NCI-H524 treated with DMSO at 0.1 percent for 48 hours (cell line): ENCODE measurements at places on chromosomes 16 and 17.

DNA sequence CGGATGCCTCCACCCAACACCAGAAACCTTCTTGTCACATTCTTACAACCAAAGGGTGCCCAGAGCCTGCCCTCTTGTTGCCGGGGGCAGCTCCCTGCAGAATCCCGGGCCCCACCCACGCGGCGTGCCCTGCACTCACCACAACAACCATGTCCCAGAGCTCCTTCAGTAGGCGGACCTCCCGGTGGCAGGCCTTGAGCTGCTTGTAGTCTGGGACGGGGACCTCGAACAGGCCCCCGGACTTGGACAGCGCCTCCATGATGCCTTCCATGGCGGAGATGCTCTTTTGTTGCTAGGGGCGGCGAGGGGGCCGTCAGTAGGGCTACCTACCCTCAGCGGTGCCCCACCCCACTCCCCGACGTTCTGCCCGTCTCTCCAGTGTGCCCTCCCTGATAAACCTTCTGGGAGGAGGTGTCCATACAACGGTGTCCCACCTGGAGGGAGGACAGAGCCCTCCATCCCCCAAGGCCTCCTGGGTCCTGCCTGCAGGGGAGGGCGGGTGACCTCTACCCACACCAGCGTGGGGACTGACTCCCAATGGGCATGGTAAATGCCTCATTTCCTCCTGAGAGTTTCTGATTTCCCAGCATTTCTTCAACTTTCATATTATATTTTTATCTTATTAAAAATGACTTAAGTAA lies 52.2 kb downstream of the DNAH17 start:
- DNase-seq, result no peak

- peak; percentile 84 for DNase-seq
Observed at GRCh38 chr17:63827002-63827800, at the start of the genes FTSJ3 and PSMC5. TSS of gene FTSJ3 (minus strand) at chr17:63827663. CDS start at chr17:63826902, 761 bp downstream. TSS of gene PSMC5 (plus strand) at chr17:63827431. CDS start at chr17:63827491, 60 bp downstream.

DNA sequence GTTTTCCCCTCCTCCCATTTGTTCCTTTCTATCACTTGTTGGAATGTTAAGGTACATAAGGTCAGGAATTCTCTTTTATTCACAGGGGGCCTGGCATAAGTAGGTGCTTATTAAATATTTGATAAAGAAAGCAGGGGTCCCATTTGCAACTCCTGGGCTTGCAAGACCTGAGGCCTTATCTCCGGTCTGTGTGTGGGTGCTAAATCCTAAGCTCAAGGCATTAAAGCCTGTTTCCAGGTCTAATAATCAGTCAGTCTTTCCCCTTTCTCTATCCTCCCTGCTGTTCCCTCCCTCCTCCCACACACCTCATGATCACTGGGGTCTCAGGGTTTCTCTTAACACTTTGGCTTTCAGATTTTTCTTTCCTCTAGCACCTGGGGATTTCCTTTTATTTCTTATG lies 17.1 kb downstream of the NTN1 start:
- DNase-seq, result no peak

- DNase-seq, result no peak
Observed at GRCh38 chr16:57536306-57537193, at the start of gene CCDC102A. TSS of gene CCDC102A (minus strand) at chr16:57536571. CDS start at chr16:57529177, 7,394 bp downstream.

GRCh38 chr17:43890240-43890639 lies 17.1 kb downstream of the MPP2 start:
- DNase-seq, result no peak

- DNase-seq, result peak; percentile 33
Observed at GRCh38 chr17:39617446-39618245, 9.1 kb upstream of the PPP1R1B start.

- no peak for DNase-seq
Observed at GRCh38 chr16:70725912-70726828, 40.3 kb upstream of the MTSS2 start.

DNA sequence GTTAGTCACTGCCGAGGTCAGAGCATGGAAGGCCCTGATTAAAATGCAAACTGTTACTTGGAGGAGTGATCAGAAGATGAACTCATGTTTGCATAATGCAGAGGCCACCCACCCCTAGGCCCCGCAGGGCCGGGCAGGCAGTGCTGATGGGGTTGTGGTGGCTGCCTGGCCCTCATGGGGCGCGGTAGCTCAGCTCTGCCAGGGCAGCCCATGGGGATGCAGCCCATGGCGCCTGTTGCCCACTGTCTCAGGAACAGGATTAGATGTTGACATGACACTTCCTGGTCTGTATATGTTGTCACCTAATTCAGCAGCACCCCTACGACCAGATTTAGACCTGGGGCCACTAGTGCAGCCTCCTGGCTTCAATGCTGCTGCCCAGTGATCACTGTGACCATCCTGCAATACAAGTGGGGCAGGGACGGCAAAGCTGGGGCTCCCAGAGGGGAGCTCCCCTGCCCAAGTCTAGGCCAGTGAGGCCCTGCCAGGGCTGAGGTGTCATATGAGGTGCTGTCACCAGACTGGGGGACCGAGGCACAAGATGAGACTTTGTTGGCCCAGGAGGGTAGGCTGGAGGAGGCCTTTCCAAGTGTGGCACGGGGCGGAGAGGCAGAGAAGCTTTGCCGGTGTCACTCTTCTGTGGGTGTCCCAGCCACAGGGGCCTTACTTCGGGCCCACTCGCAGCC lies 49.1 kb downstream of the RAI1 start:
- DNase-seq, result no peak

GRCh38 chr16:17166095-17166494 lies 304.7 kb downstream of the XYLT1 start:
- no peak for DNase-seq

DNA sequence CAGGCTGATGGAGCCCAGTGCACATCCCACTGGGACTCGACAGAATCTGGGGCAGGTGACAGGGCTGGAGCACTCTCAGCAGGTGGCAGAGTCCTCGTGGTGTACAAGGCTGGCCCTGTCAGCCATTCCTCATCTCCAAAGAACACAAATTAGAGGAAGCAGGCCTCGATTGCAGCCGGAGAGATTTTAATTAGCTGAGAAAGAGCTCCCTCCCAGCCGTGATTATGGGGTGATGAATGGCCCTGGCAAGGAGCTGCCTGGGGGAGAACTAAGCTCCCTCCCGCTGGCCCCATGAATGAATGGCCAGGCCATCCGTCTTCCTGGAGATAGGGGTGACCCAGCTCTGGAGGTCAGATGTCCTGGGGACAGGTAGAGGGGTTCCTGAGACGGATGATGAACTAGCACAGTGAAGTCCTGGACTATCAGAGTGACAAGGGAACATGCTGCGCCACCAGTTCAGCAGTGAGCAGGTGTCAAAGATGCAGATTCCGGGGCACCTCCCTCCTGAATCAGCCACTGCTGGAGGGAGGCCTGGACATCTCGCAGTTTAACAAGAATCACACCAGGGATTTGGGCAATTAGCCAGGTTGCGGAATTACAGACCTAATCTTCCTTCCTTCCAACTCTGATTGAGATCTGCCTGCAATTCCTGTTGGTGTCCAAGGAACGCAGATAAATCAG lies 35.5 kb downstream of the PIMREG start:
- no peak for DNase-seq

- no peak for DNase-seq
Observed at GRCh38 chr17:33099906-33100305, 108.3 kb downstream of the SPACA3 start.

DNA sequence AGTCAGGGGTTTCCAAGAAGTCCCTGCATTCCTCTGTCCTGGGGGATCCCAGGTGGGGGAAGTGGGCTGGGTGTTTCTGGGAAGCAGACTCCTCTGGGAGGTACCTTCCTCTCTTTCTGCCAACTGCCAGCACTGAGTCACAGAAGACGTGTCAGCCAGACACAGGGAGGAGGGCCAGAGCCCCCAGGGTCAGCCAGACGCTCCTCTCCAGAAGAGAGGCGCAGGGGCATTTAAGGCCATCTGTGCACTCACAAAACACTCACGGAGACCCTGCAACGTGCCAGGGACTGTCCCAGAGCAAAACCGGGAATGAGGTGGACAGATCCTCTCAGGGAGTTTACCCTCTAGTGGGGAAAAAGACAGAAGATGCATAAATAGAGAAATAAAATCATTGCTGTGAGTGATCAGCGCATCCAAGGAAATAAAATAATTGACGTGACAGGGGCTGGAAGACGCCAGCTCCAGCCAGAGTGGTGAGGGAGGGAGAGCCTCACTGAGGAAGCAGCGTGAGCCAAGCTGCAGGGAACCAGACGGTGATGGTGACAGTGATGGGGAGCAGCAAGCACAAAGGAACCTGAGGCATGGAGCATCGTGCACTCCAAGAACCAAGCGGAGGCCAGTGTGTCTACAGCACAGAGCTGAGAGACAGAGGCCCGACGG lies 105.4 kb downstream of the ZNF423 start:
- peak; percentile 54 for DNase-seq

- no peak for DNase-seq
Observed at GRCh38 chr16:64542152-64542551, 579.7 kb downstream of the CDH11 start.

GRCh38 chr16:48676836-48677235 lies 66.9 kb upstream of the N4BP1 start:
- DNase-seq, result no peak

DNA sequence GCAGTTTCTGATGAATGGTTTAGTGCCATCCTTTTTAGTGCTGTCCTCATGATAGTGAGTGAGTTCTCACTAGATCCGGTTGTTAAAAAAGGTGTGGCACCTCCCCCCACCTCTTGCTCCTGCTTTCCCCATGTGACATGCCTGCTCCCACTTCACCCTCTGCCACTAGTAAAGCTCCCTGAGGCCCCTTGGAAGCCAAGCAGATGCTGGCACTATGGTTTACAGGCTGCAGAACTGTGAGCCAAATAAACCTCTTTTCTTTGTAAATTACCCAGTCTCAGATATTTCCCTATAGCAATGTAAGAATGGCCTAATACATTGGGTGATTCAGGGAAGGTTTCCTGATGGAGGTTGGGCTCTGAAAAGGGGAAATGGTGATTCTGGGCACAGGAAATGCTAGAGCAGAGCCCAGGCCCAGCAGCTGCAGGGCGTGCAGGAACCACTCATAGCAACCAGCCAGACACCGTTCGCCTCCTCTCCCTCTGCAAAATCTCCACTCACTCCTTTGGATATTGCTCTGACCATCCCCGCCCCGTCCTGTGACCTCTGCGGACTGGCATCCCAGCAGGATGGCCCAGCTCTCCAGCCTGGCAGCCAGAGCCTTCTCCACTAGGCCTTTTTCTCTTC lies 2.6 kb upstream of the ADORA2B start:
- no peak for DNase-seq

DNA sequence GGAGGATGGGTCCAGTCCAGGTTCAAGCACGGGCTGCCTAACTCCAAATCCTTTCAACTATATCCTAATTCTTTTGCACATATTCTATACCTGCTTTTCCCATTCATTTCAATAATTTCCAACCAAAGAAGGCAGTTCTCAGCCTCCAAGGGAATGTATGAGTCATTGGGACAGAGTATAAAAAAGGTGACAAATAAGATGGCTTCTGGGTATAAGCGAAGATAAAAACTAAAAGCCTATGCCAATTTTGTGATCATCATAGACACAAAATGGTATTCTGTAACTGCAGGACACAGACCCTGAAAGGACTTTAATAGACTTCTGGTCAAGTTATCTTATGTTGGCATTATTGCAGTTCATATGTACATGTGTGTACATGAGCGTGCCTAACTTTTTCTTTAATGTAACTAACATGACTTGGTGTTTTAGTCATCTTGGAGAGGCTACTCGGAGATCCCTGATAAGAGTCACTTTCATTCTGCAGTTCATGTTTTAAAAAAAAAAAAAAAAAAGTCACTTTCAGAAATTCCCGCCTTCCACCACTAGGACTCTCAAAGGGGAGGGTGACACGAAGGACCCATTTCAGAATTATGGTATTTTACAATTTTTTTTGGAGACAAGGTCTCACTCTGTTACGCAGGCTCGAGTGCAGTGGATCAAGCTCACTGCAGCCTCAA lies 17.3 kb downstream of the COG1 start:
- DNase-seq, result no peak

GRCh38 chr16:52690468-52690867 lies 143.5 kb upstream of the TOX3 start:
- no peak for DNase-seq

DNA sequence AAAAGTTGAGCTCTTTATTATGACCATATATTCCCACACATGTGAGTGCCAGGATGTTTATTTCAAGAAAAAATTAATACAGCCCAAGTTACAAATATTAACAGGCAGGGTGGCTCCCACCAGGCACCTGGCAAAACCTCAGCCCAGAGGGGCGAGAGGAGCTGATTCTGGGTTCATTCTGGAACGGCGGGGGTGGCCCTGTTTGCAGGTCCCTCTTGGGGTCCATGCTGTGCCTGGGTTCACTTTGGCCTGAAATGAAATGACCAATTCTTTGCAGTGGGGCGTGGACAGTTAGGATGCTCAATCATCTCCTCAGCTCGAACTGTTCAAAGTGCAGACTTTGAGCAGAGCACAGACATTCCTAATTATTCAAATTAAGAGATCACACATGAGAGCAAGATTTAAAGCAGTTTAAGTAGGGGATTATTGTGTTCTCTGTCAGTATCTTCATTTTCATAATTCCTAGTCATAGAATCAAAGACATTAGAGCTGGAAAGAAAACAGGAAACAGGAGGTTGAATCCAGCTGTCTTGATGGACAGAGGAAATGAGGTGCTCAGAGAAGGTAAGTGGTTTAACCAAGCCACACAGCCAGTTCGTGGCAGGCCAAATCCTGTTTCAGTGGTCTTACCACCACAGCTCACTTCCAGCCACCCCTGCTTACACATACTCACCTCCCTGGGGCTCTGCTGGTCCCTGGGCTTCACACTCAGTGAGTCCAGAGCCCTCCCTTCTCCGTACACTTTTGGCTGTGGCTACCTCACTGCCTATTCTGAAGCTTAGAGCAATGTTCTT lies 363.9 kb upstream of the TNRC6C start:
- DNase-seq, result peak; percentile 76

DNA sequence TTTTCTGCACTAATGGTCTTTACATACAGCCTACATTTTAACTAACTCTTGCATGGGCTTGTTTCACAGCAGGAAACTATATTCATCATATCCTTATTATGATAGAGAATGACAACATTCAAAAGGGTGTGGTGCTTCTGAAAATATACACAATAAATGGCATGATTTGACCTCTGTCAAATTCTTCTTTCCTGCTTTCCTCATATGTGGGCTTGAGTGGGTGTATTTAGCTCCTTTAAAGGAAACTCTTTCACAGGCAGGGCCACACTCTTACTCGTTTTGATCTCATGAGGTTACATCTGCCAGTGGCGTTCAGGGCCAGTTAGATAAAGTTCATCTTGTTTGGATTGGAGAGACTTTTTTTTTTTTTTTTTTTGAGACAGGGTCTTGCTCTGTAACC lies 6.1 kb downstream of the SLC35G3 start:
- DNase-seq, result no peak

- no peak for DNase-seq
Observed at GRCh38 chr17:63082273-63082861, 116.3 kb downstream of the TANC2 start.

- no peak for DNase-seq
Observed at GRCh38 chr16:76500006-76500405, 222.8 kb downstream of the CNTNAP4 start.

DNA sequence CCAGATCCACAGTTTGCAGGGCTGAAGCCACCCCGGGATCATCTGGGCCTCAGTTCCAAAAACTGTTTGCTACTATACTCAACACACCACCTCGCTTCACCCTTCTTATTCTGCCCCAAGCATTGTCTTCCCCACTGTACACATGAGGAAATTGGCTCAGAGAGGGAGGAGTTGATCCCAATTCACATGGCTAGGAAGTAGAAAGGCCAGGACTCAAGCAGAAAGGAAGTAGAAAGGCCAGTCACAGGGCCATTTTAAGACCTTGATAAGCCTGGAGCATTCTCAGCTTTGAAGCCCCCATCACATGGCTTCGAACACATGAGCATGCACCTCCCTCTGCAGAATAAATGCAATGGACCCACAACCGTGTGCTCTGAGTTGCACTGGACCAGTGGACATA lies 7.7 kb upstream of the PRSS22 start:
- no peak for DNase-seq

- DNase-seq, result peak; percentile 65
Observed at GRCh38 chr16:85522842-85523601, 90.1 kb upstream of the GSE1 start.

GRCh38 chr17:66950325-66950724 lies 14.2 kb upstream of the CACNG4 start:
- DNase-seq, result no peak
